ENCODE measurements at places on chromosomes 1 and 21.

DNA sequence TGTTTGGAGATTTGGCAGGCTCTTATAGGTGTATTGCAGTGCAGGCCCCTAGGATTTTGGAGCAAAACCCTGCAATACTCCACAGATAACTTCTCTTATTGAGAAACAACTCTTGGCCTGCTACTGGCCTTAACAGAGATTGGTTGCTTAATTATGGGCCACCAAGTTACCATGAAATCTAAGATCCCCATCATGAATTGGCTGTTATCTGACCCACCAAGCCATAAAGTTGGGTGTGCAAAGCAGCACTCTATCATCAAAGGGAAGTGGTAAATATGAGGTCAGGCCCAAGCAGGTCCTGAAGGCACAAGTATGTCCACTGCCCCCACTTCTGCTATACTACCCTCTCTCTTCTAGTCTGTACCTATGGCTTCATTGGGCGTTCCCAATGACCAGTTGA is 130.0 kb upstream of the TNFSF4 start:
- ATAC-seq = no peak

- no peak for ATAC-seq
These were observed 779.6 kb upstream of the ADGRL2 start for GRCh38 chr1:81021134-81021533.

DNA sequence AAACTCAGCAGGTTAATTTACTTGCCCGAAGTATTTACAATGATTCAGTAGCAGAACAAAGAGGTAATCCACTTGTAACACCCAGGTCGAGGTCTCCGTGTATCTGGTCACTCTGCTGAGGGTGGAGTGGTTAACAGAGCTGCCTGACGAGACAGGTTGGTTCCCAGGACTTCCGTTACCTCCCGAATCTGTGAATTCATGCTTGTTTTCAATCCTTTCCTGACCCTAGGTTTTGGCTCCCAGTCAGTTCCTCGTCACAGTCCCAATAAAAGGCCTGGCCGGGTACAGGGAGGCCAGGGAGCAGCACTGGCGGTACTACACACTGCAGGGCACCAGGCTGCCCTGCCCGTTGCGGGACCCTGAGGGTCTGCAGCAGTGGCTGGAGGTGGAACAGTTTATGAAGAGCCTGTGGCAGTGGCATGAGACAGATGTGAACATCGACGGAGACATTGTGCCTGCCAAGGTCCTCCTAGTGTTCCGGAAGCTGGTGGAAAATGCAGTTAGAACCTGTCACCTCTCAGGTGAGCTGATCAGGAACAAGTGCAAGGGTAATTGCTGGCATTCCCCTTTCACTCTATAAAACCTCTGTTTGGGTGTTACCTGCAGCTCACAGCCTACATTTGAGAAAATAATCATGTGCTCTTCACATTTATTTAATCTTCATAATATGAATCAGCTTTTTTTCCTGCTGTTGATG is 12.8 kb downstream of the MAB21L3 start:
- no peak for ATAC-seq

DNA sequence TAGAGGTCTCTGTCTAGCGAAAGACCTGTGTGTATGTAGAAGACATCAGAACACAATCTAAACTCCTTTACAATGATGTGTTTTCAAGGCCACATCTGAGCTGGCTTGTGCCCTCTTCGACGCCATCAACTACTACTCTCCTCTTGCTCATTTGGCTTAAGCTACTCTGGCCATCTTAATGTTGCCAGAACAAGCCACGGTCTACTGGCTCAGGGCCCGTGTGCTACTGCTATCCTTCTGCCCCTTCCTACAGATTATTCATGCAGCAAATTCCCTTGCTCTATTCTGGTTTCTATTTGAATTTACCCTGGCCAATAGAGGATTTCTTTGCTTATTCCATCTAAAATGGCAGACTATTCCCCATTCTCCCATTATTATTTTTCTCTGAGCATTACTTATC is 121.7 kb downstream of the ZZZ3 start:
- ATAC-seq = no peak
